Ovary (tissue), 10 donors: ENCODE measurements at places on chromosomes 13 and 19.

- DNase-seq = no peak
These were observed 30.5 kb downstream of the MLLT1 start for GRCh38 chr19:6249296-6249695.

- DNase-seq = no peak
These were observed 44.6 kb upstream of the URI1 start for GRCh38 chr19:29897466-29897865.

DNA sequence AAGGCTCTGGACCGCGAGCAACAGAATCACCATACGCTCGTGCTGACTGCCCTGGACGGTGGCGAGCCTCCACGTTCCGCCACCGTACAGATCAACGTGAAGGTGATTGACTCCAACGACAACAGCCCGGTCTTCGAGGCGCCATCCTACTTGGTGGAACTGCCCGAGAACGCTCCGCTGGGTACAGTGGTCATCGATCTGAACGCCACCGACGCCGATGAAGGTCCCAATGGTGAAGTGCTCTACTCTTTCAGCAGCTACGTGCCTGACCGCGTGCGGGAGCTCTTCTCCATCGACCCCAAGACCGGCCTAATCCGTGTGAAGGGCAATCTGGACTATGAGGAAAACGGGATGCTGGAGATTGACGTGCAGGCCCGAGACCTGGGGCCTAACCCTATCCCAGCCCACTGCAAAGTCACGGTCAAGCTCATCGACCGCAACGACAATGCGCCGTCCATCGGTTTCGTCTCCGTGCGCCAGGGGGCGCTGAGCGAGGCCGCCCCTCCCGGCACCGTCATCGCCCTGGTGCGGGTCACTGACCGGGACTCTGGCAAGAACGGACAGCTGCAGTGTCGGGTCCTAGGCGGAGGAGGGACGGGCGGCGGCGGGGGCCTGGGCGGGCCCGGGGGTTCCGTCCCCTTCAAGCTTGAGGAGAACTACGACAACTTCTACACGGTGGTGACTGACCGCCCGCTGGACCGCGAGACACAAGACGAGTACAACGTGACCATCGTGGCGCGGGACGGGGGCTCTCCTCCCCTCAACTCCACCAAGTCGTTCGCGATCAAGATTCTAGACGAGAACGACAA, 1.8 kb downstream of the PCDH17 start:
- no peak for DNase-seq

GRCh38 chr13:40318366-40318765, 348.1 kb downstream of the FOXO1 start:
- peak; percentile 51 for DNase-seq

GRCh38 chr13:26968431-26969341, 202.9 kb downstream of the USP12 start:
- DNase-seq = no peak

DNA sequence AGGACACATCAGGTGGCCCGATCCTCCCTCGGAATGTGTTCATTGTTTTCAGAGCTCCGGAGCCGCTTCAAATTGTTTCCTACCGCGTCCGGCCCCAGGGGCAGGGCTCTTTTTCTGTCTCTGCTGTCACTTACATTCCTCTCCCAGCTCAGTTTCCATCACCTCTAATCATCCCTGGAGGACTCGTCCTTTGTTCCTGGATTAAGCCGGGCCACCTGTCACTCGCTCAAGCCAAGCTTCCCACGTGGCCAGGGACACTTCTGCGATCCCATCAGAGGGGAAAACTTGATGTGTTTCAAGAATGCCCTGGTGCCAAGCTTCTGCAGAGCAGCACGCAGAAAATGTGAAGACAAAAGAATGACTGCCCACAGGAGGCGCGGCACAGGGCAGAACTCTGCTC, 13.5 kb downstream of the IL17D start:
- no peak for DNase-seq

- no peak for DNase-seq
These were observed 12.3 kb downstream of the ATP7B start for GRCh38 chr13:51998723-51999509.

GRCh38 chr19:35267353-35267817, 1.4 kb upstream of the USF2 start:
- peak; percentile 75 for DNase-seq

- DNase-seq = no peak
These were observed 1730.4 kb upstream of the SLC10A2 start for GRCh38 chr13:104796581-104796980.

DNA sequence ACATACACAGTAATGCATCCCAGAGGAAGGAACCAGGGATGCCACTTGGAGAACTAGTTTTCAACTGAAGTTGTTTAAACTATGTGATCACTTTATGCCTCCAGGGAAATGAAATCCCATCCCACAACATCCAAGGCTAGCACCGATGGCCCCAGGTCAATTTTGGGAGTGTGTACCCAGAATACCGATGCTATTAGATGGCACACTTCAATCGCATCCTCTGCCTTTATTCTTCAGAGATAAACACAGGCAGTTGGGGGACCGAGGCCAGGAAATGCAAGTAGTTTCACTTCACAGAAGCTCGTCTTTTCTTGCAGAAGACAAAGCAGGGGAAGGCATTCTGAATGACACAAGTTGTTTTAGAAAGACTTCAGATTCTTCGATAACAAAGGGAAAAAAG, 13.8 kb downstream of the STK24 start:
- no peak for DNase-seq

DNA sequence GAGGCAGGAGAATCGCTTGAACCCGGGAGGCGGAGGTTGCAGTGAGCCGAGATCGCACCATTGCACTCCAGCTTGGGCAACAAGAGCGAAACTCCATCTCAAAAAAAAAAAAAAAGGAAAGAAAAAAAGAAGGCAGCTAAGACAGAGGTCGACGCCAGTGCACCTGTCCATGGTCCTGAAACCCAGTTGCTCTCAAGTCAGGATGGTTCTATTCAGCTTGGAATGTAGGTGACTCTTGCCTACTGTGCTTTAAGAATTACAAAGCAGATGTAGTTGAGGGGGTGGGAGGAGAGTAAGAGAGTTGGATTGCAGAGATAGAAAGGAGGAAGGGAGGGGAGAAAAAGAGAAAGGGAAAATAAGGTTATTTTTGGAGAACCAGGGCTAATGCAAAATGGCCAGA, 18.7 kb downstream of the CACNG7 start:
- DNase-seq = no peak

DNA sequence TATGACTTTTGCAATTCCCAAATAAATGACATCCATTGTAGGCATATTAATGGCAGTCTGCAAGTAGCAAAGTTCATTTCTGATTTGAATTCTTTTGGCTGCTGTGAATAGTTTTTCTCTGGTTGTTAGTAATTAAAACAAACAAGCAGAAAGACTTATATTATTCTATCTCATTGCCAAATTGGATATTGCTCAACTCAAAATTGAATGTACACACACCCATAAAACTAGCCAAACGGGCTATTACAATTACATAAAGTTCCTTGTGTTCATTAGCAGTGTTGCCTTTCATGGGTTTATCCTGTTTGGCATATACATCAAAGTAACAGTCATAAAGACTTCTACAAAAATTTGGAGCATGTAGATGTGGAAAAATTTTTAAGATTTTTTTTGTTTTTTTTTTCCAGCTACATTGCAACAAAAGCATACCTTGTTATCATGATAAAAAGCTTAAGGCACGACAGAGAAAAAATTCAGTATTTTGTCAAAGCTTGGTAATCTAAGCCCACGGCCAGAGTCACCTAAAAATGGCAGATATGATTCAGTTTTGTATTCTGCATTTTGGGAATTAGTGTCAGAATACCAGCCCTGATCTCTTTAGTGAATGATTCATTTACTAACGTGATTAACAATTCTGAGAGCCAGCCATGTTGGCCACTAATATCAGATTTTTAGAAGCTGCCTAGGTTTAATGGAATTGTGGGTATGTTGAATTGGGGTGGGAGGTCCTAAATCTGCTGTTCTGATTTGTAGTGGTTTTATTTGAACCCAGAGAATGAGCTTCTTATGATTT, 108.4 kb downstream of the KLF5 start:
- no peak for DNase-seq

- DNase-seq = no peak
These were observed 33.8 kb downstream of the SERP2 start for GRCh38 chr13:44407379-44407778.

DNA sequence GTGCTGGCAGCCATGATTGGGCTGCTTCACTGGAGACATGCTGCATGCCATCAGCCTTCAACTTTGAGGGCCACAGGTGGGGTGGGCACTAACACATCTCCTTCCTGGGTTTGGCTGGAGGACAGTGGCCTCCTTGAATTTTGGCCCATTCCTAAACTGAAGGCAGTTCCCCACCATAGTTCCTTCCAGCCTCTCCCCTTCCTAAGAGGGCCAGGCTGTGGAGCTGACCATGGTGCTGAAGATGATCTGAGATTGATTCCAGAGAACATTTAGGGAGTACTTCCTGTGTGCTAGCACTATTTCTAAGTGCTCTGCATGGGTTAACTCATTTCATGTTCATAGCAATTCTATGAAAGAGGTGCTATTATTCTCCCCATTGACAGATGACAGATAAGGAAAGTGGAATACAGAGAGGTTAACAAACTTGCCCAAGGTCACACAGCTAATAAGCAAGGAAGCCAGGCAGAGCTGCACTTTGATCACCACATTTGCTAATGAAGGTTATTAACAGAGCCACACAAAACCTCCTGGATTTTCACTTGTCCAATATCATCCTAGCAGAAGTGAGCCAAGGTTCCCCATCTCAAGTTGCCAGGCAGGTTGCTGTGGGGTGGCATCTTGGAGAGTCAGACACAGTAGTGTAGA, 175.3 kb downstream of the ZIC5 start:
- no peak for DNase-seq

DNA sequence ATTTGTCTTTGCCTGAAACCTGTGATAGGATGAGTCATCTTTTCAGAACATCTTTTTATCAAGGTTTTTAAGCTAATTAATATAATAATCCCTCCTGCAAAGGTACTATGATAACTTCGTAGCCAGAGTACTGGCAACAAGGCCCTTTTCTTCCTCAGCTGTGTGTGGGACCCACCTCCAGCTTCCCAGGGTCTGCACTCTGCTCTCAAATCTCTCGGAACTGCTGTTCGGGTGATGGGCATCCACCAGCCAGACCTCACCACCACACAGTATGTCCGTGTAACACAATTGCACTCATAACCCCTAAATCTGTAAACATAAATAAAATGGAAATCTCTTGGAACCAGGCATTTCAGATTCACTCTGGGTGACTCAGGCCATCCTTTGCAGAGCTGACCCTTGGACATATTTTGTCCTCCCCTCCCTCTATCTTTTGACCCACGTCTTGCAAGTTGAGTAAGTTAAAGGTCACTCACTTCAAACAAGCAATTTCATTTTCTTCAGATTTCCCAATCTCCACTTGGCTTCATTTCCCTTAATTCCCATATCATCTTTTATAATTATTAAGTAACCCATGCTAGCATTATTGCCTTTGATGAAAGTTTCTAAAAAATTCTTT, 29.5 kb downstream of the COL4A1 start:
- DNase-seq = no peak

DNA sequence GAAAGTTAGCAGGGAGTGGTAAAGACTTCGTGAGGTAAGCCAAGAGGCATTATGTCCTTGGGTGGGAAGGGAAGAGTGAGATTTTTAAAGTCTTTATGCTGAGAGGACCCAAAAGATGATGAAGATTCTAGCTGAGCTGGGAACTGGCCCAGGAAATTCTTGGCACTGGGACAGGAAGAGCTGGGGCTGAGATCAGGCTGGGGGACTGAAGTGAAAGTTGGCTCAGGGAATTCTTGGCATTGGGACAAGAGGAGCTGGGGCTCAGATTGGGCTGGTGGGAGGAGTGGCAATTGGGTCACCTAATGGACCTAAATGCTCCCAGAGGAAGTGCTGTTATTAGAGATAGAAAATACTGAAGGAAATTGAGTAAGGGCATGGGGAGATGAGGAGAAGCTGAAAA, 8.8 kb downstream of the SCEL start:
- peak; percentile 43 for DNase-seq

- DNase-seq = no peak
These were observed 22.2 kb upstream of the LRP3 start for GRCh38 chr19:33171916-33172359.

DNA sequence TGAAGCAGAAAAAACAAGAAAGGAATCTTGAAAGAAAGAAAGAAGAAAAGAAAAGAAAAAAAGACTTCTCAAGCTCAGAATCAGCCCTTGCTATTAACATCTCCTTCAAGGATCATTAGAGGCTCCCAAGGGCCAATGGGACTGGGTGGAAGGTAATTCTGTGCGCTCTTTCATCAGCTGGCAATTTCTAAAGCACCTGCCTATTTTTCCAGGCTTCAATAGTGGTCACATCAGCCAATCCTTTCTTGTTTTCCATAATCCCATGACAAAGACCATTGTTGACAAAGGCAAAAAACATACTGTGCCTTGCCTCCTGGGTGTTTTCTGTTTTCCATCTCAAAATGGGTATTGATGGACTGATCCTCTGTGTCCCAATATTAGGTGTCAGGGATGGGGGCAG, 88.2 kb upstream of the TSC22D1 start:
- no peak for DNase-seq

GRCh38 chr19:44767295-44768180, 10.2 kb upstream of the CBLC start:
- DNase-seq = no peak

DNA sequence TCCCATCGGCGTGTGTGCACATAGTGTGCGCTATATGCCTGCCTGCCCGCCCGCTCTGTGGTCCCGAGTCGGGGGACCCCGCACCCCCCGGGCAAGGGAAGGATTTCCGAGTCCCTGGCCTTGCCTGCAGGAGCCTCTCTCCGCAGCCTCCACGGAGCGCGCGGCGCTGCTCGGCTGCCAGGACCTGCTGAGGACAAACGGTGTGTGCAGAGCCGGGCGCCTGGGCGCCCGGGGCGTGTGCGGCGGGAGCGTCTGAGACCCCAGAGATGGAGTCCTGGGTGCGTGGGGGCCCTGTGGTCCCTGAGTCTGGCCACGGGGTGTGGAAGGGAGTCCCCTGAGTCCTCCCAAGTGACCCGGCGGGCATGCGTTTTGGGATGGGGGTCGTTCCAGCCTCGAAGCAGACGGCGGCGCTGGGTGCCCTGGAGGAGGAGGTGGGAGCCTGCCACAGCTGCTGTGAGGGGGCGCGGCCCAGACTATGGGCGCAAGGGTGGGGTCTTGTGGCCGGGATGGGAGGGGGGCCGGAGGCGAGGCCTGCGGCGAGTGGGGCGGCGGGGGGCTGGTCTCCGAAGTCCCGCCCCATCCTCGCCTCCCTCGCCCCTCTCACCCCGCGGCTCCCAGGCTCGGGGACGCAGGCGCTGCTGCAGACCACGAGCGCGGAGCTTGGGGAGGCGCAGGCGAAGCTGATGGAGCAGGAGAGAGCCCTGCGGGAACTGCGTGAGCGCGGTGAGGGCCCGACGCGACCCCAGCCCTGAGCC, 25.3 kb downstream of the CLEC4M start:
- DNase-seq = no peak

GRCh38 chr13:25692099-25692498, 320.3 kb downstream of the ATP8A2 start:
- DNase-seq = no peak
